ENCODE measurements at places on chromosomes 7 and 10.

GRCh38 chr7:150953061-150953997 lies 24.8 kb downstream of the KCNH2 start:
- DNase-seq: no peak

- no peak for DNase-seq
Observed at GRCh38 chr10:36606234-36606839, 519.1 kb upstream of the ANKRD30A start.

DNA sequence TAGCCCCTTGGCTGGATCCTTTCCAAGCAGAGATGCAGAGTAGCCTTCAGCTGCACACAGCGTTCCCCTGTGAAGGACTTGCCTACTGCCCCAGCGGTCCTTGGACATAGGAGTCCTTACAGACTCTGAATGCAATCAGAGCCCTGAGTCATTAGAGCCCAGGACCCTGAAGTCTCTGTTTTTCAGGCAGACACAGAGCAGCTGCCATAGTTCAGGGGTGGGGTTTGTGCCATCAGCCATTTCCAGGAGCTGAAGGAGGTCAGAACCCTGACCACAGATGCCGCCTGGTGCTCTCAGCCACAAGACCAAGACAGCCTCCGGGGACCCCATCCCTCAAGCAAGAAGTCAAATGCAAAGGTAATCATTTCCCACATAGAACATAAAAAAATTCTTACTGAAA lies 32.8 kb upstream of the WDFY4 start:
- DNase-seq: no peak

DNA sequence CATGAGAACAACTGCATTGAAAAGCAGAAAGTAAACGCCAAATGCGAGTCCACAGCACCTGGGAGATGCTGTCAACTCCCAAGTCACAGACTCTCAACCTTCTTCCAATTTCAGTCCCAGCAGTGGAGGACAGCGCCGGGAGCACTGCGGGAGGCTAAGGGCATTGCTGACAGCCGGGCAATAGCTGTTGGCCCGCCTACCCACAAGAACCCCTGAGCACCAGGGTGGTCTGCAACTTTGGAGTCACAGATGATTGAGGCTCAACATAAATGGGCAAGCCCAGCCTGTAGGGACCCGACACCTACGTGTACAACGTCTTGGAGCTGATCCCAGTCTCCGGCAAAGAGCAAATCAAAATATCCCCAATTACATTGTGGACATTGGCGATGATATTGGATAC lies 262.9 kb downstream of the TCERG1L start:
- DNase-seq: no peak

GRCh38 chr7:123864436-123864835 lies 19.5 kb downstream of the HYAL4 start:
- no peak for DNase-seq

GRCh38 chr7:158684329-158684728 lies 20.3 kb downstream of the NCAPG2 start:
- no peak for DNase-seq

- no peak for DNase-seq
Observed at GRCh38 chr7:86667732-86668131, 24.0 kb downstream of the GRM3 start.

- no peak for DNase-seq
Observed at GRCh38 chr10:25666276-25666675, 267.8 kb upstream of the MYO3A start.

- no peak for DNase-seq
Observed at GRCh38 chr7:126605553-126605952, 647.2 kb downstream of the GRM8 start.

DNA sequence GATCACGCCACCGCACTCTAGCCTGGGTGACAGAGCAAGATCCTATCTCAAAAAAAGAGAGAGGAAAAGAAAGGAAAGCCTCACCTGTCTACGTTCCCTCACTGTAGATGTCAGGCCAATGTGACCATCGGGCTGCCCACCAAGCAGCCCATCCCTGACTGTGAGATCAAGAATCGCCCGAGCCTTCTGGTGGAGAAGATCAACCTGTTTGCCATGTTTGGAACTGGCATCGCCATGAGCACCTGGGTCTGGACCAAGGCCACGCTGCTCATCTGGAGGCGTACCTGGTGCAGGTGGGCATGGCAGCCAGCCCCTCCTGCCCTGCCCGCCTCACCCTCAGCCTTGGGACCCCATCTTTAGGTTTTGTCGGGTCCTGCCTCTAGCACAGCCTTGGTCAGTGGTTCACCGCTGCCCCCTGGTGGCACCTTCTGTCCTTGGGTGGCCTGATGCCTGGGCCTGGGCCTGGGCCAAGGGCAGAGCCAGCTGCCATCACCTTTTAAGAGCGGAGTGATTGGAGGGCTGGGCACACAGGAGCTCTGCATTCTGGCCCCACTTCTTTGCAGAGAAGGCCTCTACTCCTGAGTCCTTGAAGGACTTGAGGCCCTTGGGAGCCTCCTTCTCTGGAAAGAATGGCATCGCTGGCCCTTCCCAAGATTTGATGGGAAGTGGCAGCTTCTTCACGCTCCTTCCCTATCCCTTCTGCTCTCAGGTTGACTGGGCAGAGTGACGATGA lies 14.4 kb upstream of the AHCYL2 start:
- no peak for DNase-seq

GRCh38 chr7:44639671-44640321 lies 33.4 kb downstream of the OGDH start:
- no peak for DNase-seq

DNA sequence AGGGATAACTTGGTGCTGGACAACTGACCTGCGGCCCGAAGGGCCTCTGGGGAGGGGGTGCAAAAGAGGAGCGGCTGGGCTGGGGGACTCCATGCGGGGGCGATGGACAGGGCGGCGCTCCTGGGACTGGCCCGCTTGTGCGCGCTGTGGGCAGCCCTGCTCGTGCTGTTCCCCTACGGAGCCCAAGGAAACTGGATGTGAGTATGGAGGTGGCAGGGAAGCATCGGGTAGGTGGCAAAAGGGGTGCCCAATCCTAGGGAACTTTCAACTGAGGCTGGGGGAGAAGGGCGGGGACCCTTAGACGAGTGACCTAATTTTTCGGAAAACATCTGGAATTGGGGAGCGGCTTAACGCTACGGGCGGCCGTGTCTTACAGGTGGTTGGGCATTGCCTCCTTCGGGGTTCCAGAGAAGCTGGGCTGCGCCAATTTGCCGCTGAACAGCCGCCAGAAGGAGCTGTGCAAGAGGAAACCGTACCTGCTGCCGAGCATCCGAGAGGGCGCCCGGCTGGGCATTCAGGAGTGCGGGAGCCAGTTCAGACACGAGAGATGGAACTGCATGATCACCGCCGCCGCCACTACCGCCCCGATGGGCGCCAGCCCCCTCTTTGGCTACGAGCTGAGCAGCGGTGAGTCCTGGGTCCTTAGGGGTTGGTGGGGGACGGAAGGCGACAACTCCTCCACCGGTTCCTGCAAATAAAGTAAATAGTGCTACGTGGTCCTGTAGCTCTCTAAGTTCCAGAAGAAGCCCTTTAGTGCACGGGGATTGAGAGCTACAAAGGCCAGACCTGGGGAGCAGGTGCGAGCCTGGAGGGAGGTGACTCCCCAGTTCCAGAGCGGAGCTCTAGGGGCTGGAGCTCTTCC lies 622 bp downstream of the WNT16 start:
- no peak for DNase-seq

DNA sequence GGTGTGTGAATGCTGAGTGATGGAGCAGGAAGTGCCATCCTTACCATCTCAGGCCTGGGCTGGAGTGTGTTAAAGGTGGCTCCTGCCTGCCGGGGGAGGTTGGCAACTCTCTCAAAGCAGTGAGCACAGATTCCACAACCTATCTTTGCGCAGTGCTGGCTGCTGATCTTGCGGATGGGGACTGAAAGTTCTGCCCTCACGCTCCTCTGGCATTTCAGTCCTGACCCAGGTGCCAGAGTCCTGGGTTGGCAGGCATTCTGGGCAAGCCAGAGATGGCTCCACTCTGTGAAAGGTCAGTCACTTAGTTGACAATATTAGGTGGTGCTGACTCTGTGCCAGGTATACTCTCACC lies 315.5 kb downstream of the RPS24 start:
- no peak for DNase-seq

DNA sequence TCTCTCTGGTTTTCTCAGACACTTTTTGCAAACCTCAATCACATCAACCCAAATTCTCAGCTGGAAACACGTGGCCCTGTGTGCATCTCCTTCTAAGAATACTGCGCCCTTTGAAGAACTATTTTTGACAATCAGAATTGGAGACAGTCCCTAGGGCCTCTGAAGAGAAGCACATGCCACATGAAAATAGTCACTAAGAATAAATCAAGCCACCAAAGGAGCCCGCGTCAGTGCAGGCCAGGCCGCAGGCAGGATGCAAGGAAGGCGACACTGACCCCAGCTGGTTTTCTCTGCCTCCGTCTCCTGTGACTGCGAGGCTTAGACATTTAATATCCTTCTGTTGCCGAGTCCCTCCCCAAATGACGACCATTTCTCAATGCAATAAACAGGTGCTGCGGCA lies 88.0 kb upstream of the ADAM12 start:
- no peak for DNase-seq

DNA sequence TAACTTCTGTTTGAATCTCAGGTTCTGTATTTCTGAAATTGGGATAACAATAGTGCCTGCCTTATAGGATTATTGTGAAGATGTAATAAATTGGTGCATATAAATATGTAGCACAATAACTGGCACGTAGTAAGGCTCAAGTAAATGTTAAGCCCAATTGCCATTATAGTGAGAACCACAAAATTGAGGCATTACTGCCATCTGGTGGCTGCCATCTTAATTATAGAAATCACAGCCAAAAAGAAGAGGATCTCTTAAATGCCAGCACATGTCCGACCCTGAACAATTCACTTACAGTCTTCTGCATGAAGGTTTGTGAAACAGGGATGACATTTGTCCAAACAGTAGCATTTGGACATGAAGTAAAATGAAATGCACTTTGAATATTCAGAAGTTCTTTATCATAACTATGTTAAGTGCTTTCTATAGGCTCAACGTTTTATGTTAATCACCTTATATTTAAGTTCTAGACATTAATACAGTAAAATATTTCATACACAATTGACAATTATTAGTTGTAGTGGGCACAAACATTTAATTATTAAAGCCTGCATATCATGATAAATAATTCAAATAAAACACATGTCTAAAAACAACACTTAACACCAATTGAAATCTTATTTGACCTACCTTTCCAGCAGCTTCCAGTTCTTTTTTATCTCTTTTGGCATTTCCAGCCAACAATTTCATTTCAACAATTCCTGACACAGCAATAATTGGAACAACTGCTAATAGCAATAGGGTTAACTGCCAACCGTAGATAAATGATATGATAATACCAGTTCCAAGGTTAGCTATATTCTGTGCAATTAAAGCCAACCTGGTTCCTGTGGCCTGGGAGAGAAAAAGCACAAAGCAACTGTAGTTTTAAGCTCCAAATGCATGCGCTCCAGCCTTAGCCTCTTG lies 58.5 kb downstream of the ABCB4 start:
- no peak for DNase-seq

GRCh38 chr10:75717126-75717916 lies 285.9 kb downstream of the LRMDA start:
- DNase-seq: no peak

- DNase-seq: no peak
Observed at GRCh38 chr7:88759230-88760135, at the start of gene ZNF804B. Gene ZNF804B (plus strand): TSS chr7:88759700. CDS start chr7:88759977, 277 bp downstream.

DNA sequence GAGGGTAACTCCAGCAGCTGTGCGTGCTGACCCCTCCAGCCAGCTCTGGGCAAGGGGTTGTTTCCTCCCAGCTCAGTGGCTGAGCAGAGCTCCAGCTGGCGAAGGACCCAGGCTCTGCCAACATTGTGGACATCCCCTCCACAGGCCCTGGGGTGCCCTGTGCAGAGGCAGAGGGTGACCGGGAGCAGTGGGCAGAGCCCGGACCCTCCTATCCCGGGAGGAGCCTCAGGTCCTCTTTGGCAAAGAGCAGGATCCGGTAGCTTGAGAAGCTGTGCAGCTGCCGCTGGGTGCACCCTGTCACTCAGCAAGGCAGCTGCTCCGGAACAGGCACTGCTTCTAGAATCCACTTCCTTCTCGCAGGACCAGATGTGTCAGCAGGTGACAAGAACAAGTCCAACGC lies 175.9 kb downstream of the EBF3 start:
- no peak for DNase-seq

- DNase-seq: no peak
Observed at GRCh38 chr7:44189286-44189992, at the start of gene GCK. Gene GCK (minus strand): TSS chr7:44189439. CDS start chr7:44188953, 486 bp downstream.

GRCh38 chr7:55538538-55538937 lies 33.8 kb downstream of the VOPP1 start:
- DNase-seq: peak; percentile 84

DNA sequence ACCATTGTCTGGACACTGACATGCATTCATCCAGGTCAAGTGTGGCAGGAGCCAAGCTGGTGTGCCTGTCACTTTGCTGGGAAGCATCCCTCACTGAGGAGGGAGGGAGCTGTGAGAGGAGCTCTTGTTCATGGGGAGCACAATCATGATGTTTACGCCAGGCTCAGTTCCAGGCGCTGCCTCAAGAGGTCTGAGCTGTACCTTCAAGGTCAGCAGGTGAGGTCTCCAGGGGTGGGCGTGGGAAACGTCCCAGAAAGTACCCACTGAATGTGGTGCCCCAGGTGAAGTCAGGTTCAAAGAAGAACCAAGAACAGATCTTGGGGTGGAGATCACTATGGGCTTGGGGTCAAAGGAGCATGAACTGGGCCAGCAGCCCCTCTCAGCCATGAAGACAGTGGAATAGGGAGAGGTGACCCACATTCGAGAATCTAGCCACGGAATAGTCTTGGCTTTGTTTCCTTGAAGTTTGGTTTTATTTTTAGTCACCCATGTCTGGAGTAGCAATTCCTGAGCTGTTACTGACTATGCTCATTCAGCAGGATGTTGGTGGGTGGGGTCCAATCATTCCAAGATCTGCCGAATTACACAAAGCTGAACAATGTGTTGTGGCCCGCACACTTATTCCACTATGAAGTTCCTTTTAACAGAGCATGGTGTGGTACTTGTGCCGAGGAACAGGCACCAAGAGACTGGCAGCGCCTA lies 29.3 kb downstream of the NPS start:
- no peak for DNase-seq

GRCh38 chr7:95997632-95998031 lies 225.3 kb downstream of the DYNC1I1 start:
- no peak for DNase-seq

GRCh38 chr7:5370454-5371353 lies 52.9 kb downstream of the TNRC18 start:
- no peak for DNase-seq

- DNase-seq: no peak
Observed at GRCh38 chr10:91955114-91955513, 31.5 kb downstream of the BTAF1 start.

- no peak for DNase-seq
Observed at GRCh38 chr10:30538086-30538485, 91.5 kb downstream of the LYZL2 start.

DNA sequence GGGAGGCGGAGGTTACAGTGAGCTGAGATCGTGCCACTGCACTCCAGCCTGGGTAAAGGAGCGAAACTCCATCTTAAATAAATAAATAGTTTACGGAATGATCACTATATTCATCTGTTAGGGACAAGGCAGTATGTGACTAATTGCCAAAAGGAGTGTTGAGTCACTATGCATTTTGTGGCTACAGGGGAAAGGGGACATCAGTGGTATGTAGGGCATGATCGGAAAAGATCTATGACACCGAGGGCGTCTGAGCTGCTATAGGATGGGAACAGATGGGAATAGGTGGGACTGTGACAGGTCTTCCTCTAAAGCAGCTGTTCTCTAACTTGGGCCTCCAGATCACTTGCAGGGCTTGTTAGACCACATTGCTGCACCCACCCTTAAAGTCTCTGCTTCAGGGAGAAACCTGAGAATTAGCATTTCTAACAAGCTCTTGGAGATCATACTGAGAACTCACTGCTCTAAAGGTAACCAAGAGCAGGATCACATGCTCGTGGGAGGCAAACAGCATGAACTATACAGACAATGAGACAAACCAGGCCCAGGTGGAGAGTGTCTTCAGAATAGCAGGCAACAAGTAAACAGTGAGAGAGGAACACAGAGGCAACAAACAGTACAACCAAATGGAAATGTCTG lies 65.1 kb upstream of the ITGA8 start:
- DNase-seq: no peak

All from epithelial cell of prostate (primary cell).